Body of pancreas (tissue), 4 donors: ENCODE measurements at places on chromosomes 1 and 21. TPM values are rescaled to one million over a fixed set of nuclear protein-coding genes. Genes with fewer than 3 reads are reported as not detected.

DNA sequence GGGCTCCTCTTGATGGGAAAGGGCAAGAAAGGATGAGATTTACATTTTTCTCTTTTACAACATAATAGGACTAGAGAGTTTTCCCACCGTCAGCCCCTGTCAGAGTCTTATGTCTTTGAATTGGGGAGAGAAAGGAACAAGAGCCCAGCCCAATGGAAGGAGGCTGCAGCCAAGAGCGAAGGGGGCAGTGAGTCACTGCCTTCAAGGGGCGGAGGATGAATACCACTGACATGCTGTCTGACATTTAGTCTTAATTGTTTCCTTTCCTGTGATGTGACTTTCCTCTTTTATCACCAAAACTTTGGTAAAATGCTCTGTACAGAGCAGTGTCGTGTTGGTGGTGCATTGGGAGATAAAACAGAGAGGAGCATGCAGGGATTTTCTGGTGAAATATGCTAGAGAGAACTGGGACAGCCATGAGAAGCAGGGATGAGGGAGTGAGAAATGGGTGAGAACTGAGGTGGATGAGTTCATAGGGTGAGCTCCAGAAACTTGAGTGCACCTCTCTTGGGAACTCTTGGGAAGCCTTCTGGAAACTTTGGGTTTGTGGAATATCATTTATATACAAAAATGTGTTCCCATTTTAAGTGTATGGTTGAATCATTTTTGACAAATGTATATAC is 179.9 kb upstream of the FGGY start:
- H3K4me3 ChIP-seq: no peak overlapping the region
- no peak for DNase-seq
- H3K36me3 ChIP-seq: no peaks in the 10 kb centered on the region
- H3K27ac ChIP-seq: no peak overlapping the region
- no peaks in the 10 kb centered on the region for H3K27me3 ChIP-seq

GRCh38 chr1:70477090-70477489 is 66.0 kb downstream of the CTH start:
- H3K27me3 ChIP-seq: no peaks in the 10 kb centered on the region
- no peak overlapping the region for H3K27ac ChIP-seq
- no peaks in the 10 kb centered on the region for H3K4me1 ChIP-seq
- H3K36me3 ChIP-seq: no peaks in the 10 kb centered on the region
- DNase-seq: no peak

DNA sequence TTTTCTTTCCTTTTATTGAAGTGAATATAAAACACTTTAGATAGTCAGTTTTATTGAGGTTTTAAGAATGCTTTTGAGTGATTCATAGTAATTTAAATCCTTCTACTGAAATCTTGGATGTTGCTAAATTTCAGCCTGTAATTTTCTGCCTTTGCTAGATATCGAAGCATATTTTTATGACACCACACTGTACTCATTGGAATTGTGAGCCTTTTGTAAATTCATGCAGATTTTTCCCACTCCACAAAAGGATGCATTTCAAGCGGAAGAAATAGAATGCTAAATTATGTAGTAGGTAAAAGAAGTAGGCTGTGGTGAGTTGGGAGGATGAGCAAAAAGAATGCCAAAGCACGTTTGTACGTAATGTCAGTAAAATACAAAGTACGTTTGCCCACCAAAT is 13.8 kb downstream of the SNX7 start:
- no peak for DNase-seq
- no peak overlapping the region for H3K4me3 ChIP-seq
- H3K27ac ChIP-seq: no peak overlapping the region
- no peaks in the 10 kb centered on the region for H3K27me3 ChIP-seq
- no peaks in the 10 kb centered on the region for H3K36me3 ChIP-seq

- peaks cover 24% of the 10 kb centered on the region for H3K4me1 ChIP-seq
- H3K4me3 ChIP-seq: peak within 1 kb of the TSS; percentile 97
- H3K27me3 ChIP-seq: no peaks in the 10 kb centered on the region
- DNase-seq: peak; percentile 83
- H3K36me3 ChIP-seq: no peaks in the 10 kb centered on the region
Observed at GRCh38 chr1:156601122-156601830, at the start of gene GPATCH4. GPATCH4 (minus strand) TSS chr1:156601479.

- no peaks in the 10 kb centered on the region for H3K36me3 ChIP-seq
- peak overlapping the region; percentile 73 for H3K27ac ChIP-seq
- H3K27me3 ChIP-seq: no peaks in the 10 kb centered on the region
- DNase-seq: peak; percentile 61
Observed at GRCh38 chr1:155940482-155940992, 901 bp upstream of the RXFP4 start.

DNA sequence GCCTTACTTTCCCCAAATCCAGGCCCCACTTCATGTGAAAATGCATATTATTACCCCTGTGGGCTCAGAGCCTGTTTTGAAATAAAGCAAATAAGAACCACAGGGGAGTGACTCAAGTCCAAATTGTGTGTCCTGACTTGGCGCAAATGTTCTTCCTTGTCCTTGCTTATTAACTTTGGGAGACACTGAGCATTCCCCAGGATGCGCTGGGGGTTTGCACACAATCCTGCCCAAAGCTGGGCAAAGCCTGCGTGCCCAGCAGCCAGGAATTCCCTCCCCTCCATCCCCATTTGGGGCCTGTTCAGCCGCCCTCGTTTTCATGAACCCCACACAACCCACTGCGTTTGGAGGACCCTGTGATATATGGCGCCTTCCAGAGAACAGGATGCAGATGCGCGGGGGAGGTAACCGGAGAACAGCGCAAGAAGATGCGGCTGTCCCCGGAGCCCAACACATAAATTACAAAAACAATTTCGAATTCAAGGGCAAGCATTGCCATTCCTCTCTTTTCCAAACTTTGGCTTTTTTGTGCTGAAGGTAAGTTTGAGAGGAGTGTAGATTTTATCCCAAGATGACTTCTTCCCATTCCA is 42.4 kb upstream of the CLDN14 start:
- no peaks in the 10 kb centered on the region for H3K36me3 ChIP-seq
- no peak overlapping the region for H3K27ac ChIP-seq

DNA sequence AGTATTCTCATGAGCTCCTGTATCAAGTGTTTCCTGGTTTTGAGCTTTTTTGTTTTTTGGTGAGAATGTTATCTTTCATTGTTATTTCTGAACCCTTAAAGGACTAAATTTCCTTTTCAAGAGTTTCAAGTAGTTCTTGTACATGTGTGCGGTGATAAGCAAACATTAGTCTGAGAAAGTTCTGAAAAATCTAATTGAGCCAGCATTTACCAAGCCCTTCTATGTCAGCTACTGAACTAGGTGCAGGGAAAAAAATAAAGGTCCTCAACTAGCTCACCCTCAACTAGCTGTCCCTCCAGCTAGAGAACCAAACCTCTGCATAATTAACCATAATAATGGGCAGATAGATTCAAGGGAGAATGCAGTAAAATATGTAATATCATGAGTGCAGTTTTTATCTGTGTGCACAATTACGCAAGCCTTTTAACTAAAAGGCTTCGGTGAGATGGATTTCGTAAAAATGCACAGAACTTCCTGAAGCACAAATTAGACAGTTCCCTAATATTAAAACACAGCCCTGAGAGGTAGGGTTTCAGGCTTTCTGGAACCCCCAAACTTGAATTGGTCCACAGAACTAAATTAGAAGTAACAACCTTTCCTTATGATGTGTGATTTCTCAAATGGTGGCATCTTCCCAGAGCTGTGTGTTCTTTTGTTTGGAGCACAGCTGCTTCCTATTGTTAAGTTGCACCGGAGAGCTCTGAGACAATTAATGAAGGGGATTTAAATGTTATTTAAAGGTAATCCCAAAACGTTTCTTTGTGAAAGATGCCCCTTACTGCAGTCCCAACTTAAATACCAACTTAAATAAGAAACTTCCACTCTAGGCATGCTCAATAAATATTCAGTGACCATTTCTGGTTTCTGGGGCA is 165.8 kb downstream of the NFIA start:
- no peaks in the 10 kb centered on the region for H3K36me3 ChIP-seq
- no peak for DNase-seq
- no peak overlapping the region for H3K4me3 ChIP-seq
- peak overlapping the region; percentile 37 for H3K27ac ChIP-seq
- H3K27me3 ChIP-seq: no peaks in the 10 kb centered on the region

DNA sequence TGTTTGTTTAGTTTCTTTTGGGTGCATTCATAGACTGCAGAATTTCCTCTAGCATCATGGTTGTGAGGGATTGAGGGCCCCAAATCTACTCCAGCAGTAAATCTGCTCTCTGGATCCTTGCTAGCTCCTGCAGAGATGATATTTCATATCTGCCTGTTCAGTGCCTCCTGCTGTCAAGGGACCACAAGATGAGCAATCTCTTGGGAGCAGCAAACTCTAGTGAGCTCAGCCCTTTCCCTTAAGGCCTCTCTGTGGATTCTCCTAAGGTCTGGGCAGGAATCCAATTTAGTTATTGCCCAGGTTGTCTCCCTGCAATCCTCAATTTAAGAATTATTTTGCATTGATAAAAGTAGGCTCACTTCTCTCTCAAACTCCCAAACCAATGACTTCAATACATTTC is 76.9 kb downstream of the RGS18 start:
- H3K36me3 ChIP-seq: no peaks in the 10 kb centered on the region
- no peaks in the 10 kb centered on the region for H3K27me3 ChIP-seq
- no peak overlapping the region for H3K4me3 ChIP-seq
- H3K4me1 ChIP-seq: no peaks in the 10 kb centered on the region

DNA sequence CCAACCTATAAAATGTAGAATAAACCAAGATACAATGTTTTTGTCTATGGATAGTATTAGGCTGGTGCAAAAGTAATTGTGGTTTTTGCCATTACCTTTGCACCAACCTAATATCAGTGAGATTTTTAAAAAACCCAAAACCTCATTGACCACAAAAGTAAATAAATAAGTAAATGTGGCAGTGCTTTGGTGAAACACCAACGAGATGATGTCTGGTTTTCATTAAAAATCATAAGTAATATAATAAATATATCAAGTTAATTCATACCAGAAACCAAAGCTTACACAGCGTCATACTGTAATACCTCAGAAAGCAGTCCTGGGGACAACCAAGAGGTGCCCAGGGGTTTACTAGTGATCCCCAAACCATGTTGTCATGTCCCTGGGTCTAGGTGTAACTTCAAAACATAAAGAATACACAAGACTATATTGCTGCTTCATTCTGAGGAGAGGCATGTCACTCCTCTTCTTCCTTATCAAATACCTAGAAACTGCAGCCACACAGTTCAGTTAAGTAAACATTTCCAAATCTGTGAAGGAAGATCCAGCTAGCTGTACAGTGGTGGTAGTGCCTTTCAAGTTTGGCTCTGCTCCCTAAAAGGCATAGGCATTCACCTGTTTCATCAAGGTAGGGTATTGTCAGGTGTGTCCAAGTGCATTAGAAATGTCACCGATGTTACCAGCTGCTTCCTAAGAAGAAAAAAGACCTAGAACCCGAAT is 51.6 kb upstream of the ZC3H11B start:
- H3K27me3 ChIP-seq: no peaks in the 10 kb centered on the region
- no peak for DNase-seq
- H3K27ac ChIP-seq: no peak overlapping the region
- no peak overlapping the region for H3K4me3 ChIP-seq
- no peaks in the 10 kb centered on the region for H3K36me3 ChIP-seq
- peaks cover 10% of the 10 kb centered on the region for H3K4me1 ChIP-seq

DNA sequence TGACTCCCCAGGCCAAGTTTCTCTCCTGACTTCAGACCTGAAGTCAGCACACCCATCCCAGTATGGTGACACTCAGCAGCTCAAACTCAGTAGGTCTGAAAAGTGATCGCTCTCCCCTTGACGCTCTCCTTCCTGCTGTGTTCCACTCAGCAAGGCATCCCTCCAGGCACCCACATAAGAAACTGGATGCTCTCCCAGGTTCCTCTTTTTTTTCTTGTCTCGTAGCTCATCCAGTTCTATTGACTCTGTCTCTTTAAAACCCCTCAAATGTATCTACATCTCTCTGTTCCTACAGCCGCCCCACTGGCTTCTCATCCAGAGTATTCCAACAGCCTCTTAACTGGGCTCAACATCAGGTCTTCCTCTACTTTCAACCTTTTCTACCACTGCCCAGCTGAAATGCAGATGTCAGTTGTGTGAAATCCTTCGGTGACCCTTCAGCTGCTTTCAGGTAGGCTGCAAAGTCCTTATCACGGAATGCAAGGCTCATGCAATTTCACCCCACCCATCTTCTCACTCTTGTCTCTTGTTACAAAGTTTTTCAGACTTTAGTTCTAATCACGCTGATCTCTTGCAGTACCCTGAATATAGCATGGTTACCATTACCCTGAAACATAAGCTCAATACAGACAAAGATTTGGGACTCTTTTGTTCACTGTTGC is 286.2 kb upstream of the POU3F1 start:
- no peak overlapping the region for H3K27ac ChIP-seq
- H3K36me3 ChIP-seq: no peaks in the 10 kb centered on the region
- H3K4me3 ChIP-seq: no peak overlapping the region
- H3K27me3 ChIP-seq: no peaks in the 10 kb centered on the region
- no peak for DNase-seq

DNA sequence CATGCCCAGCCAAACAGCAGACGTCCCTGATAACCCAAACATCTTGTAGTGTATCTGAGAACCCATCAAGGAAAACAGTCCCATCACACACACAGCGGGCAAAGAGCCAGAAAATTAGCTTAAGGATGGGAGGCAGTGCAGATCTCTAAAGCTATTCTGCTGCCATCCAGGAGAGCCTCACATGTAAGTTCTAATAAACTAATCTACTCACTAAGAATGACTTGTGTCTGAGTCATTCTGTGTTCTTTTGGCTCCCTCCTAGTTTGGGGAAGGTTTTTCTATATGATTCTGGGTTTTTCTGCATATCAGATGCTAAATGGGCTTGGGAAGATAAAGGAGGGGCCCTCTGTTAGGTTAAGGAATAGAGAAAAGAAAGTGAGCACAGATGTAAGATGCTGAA is 162.8 kb downstream of the HUNK start:
- no peak overlapping the region for H3K4me3 ChIP-seq
- H3K36me3 ChIP-seq: no peaks in the 10 kb centered on the region
- H3K4me1 ChIP-seq: no peaks in the 10 kb centered on the region

GRCh38 chr1:111702504-111703050 is 36.6 kb downstream of the INKA2 start:
- no peaks in the 10 kb centered on the region for H3K4me1 ChIP-seq
- peaks cover 11% of the 10 kb centered on the region for H3K36me3 ChIP-seq
- DNase-seq: no peak

Gene OR2M3
- total RNA-seq: not detected

Gene PEX10
- total RNA-seq: 26.5 TPM

Gene ACKR1
- 17.5 TPM for total RNA-seq

Gene VPS72
- 6.9 TPM for total RNA-seq

Gene DRAXIN
- not detected for total RNA-seq

Gene NRDC
- 56.8 TPM for total RNA-seq

Gene CHD5
- 2.1 TPM for total RNA-seq

Gene IL20
- not detected for total RNA-seq

Gene CDC20
- total RNA-seq: 2.3 TPM

Gene CACNA1S
- not detected for total RNA-seq

Gene C1QC
- total RNA-seq: 54.7 TPM

Gene ARHGAP29
- 20.1 TPM for total RNA-seq

Gene CCDC185
- total RNA-seq: not detected

Gene OMA1
- total RNA-seq: 16.5 TPM

Gene SERINC2
- total RNA-seq: 14.5 TPM

Gene ACTN2
- 3.0 TPM for total RNA-seq
